ENCODE measurements at places on chromosomes 2 and 18.
A peak's percentile ranks its signal among the peaks of the same experiment; 100 is the strongest.

DNA sequence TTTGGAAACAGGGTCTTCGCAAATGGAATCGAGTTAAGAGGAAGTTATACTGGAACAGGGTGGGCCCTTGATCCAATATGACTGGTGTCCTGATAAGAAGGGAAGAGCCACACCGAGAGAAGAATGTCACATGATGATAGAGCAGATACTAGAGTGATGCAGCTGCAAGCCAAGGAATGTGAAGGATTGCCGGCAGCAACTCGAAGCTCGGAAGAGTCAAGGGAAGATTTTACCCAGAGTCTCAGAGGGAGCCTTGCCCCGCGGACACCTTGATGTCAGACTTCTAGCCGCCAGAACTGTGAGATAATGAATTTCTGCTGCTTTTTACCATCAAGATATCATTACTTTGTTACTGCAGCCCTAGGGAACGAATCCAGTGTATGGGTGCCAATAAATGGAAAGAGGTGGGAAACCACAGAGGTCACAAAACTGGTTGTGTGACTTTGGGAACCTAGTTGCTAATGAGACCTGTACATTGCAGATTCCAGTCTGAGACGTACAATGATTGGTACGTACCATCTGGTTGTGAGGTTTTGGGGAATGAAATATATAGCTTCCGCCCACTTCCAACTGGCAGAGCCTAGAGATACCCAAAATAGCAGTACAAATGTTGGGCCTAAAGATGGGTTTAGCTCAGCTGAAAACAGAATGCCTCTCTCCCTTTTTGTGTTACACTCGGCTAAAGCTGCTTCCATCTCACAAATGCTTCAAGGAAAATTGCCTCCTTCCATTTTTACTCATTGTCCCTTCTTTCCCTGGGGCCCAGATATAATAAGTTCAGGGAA, 28.6 kb upstream of the VWA3B start:
- no peak for DNase-seq

DNA sequence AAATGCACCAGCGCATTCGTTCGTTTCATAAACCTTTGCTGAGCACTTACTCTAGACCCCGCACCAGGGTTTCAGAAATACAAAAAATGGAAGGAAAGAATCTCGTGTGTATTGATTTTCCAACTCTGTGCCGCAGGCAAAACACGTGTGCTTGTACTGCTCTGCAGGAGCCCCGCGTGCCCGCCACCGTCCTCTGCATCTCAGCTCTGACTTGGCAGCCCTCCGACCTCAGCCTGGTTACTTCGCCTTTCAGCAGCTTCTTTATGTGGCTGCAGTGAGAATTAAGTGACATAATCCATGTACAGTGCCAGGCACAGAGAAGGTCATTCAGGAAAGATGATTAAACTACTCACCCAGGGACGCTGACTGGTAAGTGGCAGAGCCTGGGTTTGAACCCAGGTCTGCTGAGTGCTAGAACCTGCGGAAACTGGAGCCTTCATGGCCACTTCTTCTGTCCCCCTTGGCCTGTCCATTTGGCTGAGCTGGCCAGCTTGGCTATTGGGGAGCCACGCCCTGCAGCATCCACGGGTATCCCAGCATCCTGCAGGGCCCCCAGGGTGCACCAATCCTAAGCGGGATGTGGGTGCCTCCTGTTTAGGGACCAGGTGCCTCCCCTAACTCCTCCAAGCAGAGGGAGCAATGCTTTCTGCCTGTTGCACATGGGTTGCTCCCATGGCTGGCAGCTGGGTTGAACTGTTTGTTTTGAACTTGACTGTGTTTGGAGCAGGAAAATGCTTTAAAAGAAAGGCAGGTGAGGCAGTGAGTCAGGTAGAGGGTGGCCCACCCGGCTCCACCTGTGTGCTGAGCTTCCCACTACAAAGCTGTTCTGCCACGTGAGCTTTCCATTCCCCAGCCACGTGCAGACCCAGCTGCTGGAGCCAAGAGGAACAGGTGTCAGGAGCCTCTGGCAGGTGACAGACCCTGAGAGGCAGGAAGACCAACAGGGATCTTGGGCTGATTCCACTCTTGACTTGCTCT, 34.3 kb downstream of the INHBB start:
- DNase-seq: no peak

DNA sequence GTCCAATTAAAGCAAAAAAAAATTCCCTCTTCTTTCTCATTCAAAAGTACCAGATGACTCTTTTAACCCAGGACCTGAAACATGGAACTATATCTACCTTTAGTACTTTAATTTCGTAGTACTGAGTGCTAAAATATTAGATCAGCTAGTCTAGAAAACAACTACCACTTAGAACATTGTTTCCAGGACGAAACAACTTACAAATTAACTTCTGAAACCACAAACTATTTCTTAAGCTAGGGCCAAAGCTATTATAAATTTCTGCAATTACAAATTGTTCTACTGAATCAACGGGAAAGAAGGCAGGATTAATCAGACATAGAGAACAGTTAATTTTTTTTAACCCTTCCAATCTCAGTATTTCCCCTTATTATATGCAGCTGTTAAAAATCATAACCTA, 39.9 kb downstream of the DARS1 start:
- DNase-seq: no peak

DNA sequence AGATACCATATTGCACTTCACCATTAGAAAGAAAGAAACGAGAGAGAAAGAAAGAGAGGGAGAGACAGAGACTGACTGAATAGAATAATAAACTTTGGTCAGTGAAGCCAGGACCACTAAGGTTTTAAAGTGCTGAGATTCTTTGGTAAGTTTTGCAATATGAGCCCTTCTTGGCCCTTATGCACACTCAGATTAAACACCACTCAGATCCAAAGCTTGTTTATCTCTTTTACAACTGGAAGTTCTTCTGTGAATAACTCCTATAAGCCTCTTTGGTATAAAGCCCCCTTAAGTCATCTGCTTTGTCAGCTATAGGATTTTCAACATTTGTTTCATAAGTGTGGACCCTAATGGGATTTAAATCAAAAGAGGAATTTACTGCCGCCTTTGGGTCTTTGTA, 40.8 kb downstream of the PID1 start:
- no peak for DNase-seq

- DNase-seq: no peak
Measured at GRCh38 chr2:162768656-162769055, 69.9 kb downstream of the KCNH7 start.

DNA sequence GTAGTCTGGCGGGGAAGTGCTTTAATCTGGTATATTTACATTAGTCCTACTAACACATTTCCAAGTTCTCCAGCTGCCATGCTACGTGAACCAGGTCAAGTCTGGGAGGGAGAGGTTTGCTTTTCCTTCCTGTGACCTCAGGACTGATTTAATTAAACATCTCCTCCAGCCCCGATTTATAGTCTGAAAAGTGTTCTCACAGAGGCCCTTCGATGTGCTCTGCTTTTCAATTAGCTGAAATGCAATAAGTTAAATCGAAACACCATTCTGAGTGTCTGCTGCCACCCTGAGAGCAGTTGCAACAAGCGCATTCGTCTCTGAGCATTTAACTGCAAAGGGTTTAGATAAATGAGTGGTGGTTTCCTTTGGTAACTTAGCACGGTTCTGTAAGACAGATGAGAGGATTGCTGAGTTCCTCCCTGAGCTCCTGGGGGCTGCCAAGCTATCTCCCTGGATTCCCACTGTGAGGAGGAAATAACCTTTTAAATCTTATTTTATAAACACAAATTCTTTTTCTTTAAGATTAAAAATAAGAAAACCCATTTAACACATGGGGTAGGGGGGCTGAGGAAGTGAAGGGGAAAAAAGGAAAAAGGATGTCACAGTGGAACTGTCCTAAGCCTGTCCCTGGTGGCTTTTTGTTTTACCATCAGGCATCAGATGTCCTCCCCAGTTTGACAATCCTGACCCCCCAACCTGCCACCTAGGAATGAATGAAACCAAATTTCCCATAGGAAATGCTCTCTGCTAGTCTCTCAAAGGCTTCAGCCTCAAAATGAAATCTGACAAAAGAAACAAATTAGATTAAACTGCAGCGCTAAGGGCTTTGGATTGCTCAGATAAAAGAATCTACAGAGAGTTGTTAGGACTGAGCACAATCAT, 56.5 kb upstream of the CREB1 start:
- DNase-seq: peak; percentile 31

- no peak for DNase-seq
Measured at GRCh38 chr2:204781941-204782340, 236.7 kb downstream of the PARD3B start.

- DNase-seq: no peak
Measured at GRCh38 chr2:137220438-137220993, 455.2 kb downstream of the THSD7B start.

GRCh38 chr2:203861197-203861596, 6.4 kb upstream of the CTLA4 start:
- no peak for DNase-seq

DNA sequence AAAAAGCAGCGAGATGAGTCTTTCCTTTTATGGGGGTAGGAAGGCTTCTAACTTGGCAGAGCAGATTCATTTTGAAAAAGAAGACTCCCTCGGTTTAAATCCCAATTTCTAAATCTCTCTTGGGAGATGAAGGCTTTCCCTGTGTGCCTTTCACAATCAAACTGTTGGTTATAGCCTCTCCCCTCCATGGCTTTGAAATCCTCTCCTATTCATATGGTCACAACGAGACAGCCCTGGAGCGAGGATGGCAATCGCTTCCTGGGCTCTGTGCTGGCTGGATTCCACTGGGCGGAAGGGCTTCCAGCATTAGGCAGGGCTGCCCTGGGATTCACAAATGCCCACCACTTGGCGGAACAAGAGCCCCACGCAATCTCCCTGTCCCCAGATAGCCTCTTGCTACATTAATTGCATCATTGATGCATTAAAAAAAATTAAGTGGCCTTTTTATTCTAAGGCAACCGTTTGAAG, 1.6 kb downstream of the CAVIN2 start:
- DNase-seq: no peak

DNA sequence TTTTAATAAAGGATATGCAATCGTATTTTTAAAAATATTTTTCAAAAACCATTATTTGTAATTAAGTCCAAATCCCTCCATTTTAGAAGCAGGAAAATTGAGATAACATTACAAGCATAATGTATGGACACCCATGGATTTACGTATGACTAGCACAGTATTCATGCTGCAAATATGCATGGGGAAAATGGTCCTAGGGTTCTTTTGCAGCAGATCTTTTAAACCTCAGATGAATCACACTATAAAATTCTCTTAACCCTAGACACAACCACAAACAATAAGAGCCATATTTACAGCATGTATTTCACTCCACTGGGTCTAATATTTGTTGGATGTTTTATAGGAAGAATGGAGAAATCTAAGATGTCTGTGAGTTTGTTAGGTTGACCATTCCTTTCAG, 453.4 kb downstream of the TGIF1 start:
- no peak for DNase-seq

DNA sequence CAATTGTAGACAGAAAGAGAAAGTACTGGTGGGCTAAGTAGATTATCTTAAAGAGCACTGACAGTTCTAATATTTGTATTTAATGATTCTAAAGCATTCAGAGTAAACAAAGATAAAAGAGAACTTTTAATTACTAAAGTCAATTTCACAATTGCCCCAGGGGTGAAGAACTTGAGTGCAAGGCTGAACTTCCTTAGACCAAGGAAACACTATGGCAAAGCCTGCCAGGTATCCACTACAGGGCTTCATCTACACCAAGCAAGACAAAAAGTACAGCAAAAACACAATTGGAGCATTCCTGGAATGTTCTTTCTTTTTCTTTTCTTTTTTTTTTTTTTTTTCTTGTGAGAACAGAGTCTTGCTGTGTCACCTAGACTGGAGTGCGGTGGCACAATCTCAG, 46.9 kb upstream of the NDUFV2 start:
- no peak for DNase-seq

GRCh38 chr2:11874861-11875260, 128.4 kb downstream of the LPIN1 start:
- no peak for DNase-seq

Data from NAMALWA (cell line).